Activated CD4-positive, alpha-beta memory T cell treated with anti-CD3 and anti-CD28 coated beads for 36 hours (primary cell): ENCODE measurements at places on chromosomes 12 and 14.

DNA sequence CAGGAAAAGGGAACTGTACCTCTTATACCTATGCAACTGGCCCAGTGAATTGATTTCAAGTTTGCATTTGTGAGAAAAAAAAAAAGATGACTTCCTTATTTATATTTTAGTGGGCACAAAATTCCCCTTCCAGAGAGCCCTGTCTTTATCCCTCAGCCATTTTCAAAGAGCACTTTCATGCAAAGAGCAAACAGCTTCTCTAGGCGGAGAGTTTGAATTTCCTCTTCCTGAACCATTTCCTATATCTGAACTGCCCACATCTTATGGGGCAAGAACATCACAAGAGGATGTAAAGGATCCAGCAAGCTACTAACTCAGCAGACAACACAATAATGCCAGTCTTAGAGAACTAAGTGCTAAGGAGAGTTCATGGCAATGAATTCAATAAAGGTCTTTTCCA, 22.3 kb upstream of the PLXNC1 start:
- DNase-seq, result no peak
- H3K36me3 ChIP-seq, result no peaks in the 10 kb centered on the region
- no peak overlapping the region for H3K4me3 ChIP-seq
- peaks cover 43% of the 10 kb centered on the region for H3K4me1 ChIP-seq
- no peaks in the 10 kb centered on the region for H3K27me3 ChIP-seq

DNA sequence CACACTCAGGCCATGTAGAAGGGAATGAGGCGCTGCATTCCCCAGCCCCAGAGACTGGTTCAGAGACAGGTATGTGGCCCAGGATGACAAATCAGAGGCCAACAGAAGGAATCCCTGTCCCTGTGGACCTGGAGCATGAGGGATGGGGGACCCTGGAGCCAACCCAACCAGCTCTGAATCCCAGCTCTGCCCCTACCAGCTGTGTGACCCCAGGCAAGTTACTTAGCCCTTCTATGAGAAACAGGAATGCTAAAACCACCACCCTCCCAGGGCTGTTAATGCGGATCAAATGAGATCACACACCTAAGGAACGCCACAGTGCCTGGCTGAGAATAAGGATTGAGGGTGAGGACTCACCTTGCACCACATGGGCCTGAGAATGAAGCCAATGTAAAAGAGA, 15.6 kb downstream of the ITPK1 start:
- no peak overlapping the region for H3K4me3 ChIP-seq
- H3K27ac ChIP-seq, result no peak overlapping the region
- H3K4me1 ChIP-seq, result peaks cover 20% of the 10 kb centered on the region
- H3K36me3 ChIP-seq, result no peaks in the 10 kb centered on the region
- no peak for DNase-seq
- no peaks in the 10 kb centered on the region for H3K27me3 ChIP-seq

GRCh38 chr12:67534681-67535080, 113.9 kb upstream of the DYRK2 start:
- H3K27me3 ChIP-seq, result no peaks in the 10 kb centered on the region
- H3K4me1 ChIP-seq, result no peaks in the 10 kb centered on the region
- no peak overlapping the region for H3K4me3 ChIP-seq
- no peak overlapping the region for H3K27ac ChIP-seq
- no peak for DNase-seq

DNA sequence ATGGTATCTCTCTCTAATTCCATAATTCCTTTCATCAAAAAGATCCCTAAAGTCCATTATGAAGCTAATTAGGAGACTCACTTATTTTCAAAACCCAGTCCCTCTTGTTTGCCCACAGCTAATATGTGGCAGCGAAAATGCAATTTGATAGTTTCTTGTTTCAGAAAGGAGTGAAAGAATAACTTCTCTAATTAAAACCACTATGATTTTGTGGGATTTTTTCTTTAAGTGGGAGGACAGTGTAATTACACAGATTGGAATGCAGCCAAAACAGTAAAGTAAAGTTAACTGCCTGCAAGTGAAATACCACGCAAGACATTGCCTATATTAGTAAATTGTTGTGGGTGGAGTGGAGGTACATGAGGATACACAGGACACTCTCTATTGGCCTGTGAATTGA, 50.0 kb downstream of the PTPRO start:
- no peak for DNase-seq
- no peak overlapping the region for H3K4me3 ChIP-seq
- no peaks in the 10 kb centered on the region for H3K36me3 ChIP-seq
- no peaks in the 10 kb centered on the region for H3K27me3 ChIP-seq
- no peaks in the 10 kb centered on the region for H3K4me1 ChIP-seq
- H3K27ac ChIP-seq, result no peak overlapping the region

- H3K27ac ChIP-seq, result no peak overlapping the region
- peak; percentile 54 for DNase-seq
- H3K36me3 ChIP-seq, result peaks cover 1% of the 10 kb centered on the region
- H3K4me3 ChIP-seq, result peak overlapping the region; percentile 59
These were observed 36.4 kb upstream of the STON2 start for GRCh38 chr14:81436296-81437138.

GRCh38 chr12:81296556-81297305, 218.9 kb downstream of the ACSS3 start:
- no peak for DNase-seq
- no peak overlapping the region for H3K27ac ChIP-seq
- no peak overlapping the region for H3K4me3 ChIP-seq

DNA sequence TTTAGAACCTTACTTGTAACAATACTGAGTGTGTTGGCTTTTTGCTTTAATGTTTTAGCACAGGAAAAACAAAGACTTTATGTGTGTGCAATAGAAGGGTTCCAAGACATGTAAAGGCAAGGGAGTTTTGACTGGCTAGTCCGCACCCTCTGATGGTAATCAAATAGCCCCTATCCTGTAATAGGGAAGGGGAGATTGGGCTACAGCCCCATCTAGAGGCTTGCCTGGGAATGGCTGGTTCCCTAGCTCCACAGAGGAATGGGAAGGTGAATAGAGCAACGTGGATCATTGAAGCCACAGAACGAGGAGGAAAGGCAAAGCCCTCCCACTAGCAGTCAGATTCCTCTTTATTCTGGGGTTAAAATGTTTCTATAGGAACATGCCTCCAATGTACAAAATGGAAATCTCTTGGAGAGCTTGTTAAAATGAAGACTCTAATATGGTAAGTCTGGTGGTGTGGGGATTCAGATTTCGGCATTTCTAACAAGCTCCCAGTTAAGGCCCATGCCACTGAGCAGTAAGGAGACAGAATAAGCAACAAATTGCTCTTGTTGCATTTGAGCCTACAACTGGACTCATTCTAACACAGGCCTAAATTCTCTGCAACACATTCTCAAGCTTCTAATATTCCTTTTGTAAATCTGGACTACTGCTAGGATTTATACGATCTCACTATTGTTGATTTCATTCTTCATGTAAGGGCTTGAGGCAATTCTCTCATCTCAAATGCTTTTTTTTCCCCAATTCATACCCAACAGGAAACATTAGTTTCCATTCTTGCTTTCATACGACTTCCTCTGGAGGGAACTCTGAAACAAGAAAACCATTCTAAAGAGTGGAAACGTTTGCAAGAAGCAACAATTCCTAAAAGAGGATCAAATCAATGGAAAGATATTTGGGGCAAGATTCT, 57.1 kb downstream of the NIN start:
- peak; percentile 56 for DNase-seq
- H3K27me3 ChIP-seq, result no peaks in the 10 kb centered on the region
- H3K4me1 ChIP-seq, result peaks cover 16% of the 10 kb centered on the region
- H3K36me3 ChIP-seq, result peaks cover 42% of the 10 kb centered on the region
- no peak overlapping the region for H3K4me3 ChIP-seq

GRCh38 chr14:75088566-75089373, 19.3 kb downstream of the ZC2HC1C start:
- H3K4me1 ChIP-seq, result no peaks in the 10 kb centered on the region
- no peak overlapping the region for H3K4me3 ChIP-seq
- peaks cover 16% of the 10 kb centered on the region for H3K36me3 ChIP-seq
- no peak overlapping the region for H3K27ac ChIP-seq
- DNase-seq, result peak; percentile 23

DNA sequence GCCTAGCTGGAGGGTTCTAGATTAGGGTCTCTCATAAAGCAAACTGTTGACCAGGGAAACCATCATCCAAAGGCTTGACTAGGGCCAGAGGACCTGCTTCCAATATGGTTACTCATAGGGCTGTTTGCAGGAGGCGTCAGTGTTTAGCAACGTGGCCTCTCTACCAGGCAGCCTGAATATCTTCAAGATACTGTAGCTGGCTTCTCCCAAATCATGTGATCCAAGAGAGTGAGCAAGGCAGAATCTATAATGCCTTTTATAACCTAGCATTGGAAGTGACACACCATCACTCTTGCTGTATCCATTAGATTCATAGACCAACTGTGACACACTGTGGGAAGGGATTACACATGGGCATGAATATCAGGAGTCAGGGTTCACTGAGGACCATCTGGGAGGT, 17.3 kb downstream of the TPH2 start:
- H3K36me3 ChIP-seq, result no peaks in the 10 kb centered on the region
- peaks cover 11% of the 10 kb centered on the region for H3K27me3 ChIP-seq
- no peak for DNase-seq
- no peaks in the 10 kb centered on the region for H3K4me1 ChIP-seq

DNA sequence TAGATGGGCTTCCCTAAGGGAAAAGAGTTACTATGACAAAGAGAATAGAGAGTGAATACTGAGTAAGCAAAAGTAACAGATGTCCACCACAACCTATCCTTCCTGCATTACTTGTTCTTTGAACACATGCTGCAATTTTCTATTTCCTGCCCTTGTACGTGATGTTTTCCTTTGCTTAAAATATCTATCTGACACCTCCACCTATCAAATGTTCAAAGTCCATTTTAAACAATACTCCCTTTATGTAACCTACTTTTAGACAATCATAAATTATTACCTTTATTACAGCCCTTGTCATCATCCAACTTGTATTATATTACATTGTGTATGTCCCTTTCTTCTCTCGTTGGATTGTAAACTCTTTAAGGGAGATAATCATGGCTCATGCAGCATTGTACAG, 147.2 kb upstream of the DYRK2 start:
- no peak overlapping the region for H3K27ac ChIP-seq
- no peak overlapping the region for H3K4me3 ChIP-seq
- H3K4me1 ChIP-seq, result peaks cover 14% of the 10 kb centered on the region
- no peaks in the 10 kb centered on the region for H3K36me3 ChIP-seq

DNA sequence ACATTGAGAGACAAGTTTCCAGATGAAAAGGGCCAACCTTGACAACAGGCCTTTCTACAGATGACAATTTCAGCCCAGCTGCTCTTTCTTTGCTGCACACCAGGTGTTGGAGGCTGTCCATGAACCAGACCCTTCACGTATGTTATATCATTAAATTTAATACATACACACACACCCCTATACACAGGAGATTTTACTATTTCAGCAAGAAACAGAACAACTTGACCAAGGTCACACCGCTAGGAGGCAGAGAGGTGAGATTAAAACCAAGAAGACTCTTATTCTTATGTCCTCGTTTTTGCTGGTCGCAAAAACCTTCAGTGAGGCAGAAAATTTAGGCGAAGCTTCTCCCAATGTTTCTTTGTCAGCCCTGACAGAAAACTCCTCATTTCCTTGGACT, 1585.9 kb downstream of the AACS start:
- no peaks in the 10 kb centered on the region for H3K27me3 ChIP-seq
- DNase-seq, result no peak
- no peak overlapping the region for H3K27ac ChIP-seq
- H3K4me3 ChIP-seq, result no peak overlapping the region
- no peaks in the 10 kb centered on the region for H3K36me3 ChIP-seq
